ENCODE measurements at places on chromosomes 7 and 10. TPM values are rescaled to one million over a fixed set of nuclear protein-coding genes. Genes with fewer than 3 reads are reported as not detected.

The GPER1 gene
- 3.6 TPM for total RNA-seq

DNA sequence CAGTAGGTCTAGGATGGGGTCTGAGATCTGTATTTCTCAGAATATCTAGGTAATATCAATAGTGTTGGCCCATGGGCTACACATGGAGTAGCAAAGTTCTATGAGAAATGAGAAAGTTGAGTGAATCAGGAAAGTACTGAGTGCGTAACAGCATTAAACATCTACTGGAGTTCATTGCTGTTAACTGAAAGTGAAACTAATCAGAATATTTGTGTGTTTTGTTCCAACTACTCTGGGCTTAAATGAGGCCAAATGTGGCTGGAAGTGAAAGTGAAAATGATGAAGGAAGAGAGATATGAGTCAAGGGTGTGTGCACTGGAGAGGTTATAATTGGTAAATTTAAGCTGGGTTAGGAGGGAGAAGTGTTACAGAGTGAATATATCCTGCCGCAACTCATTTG is 46.5 kb downstream of the TMEM106B start:
- no peak for DNase-seq

DNA sequence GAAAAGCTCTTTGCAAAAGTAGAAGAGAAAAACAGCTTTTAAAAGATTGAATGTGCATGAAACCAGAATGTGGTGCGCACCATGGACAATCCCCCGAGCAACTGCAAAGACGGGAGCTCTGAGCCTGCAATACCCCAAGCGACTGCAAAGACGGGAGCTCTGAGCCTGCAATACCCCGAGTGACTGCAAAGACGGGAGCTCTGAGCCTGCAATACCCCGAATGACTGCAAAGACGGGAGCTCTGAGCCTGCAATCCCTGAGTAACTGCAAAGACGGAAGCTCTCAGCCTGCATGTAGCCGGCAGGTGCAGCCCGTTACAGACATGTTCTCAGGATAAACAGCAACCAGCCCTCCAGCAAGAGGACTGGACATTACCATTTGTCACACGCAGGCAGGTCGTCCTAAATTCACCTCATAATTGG is 6.2 kb downstream of the ZNF775 start:
- DNase-seq = no peak

DNA sequence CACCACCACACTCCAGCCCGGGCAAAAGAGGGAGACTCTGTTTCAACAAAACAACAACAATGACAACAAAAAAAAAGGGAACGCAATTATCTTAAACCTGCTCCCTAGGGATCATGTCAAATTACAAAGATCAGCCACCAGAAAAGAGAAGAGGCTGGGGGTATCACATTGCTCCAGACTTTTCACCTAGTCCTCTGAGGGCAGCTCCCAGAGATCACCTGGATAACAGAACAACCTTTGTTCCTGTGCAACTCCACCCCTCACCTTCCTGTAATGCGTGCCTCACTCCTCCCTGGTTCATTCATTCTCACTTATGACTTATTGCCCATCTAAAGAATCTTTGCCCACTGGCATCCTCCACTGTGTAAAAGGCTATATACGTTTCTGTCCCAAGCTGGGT is 31.8 kb downstream of the SVOPL start:
- no peak for DNase-seq

DNA sequence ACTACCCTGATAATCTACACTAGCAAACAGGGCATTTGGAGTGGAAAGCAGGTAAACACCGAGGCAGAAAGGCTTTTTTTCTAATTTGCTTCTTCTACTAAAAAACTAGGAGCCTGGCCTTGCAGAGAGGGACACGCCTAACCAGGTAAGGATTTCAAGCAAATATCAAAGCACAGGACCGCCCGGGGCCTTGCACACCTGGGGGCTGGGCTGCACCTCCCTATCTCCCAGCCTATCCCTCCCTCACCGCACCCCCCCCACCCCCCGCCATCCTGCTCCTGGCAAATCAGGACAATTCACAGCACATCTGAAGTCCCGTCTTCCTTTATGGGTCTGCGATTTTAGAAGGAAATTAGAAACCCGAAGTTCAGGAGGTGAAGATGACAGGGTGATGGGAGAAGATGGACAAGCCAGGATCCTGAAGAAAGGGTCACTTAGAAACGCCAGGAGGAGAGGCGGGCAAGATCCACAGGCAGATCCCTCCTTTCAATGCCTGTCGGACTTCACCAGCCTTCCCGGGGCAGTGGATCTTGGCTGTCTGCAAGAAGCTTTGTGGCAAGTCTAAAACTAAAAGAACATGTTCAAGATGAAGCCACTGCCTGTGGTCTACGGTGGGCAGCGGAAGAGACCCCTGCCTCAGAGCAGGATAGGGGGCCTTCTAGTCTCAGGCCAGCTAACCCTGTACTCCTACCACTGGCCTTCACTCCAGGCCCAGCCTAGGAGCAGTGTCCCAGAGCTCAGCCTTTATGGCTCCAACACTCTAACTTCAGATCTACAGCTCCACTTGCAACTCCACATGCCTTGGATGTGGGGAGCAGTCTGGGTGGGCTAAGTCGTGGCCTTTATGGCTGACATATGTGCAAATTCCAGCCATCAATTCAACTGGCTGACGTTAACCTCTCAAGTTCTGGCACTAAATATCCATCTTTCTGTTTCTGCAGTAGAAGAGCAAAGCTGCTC is 43.9 kb downstream of the TNS3 start:
- DNase-seq = no peak

- DNase-seq = no peak
Observed at GRCh38 chr7:75725306-75725705, 13.4 kb downstream of the HIP1 start.
